ENCODE measurements at places on chromosomes 3 and 15. TPM values are rescaled to one million over a fixed set of nuclear protein-coding genes. Genes with fewer than 3 reads are reported as not detected.

The TEX55 gene
- polyA plus RNA-seq: not detected

The ATP13A5 gene
- polyA plus RNA-seq: not detected

The TMCO5A gene
- polyA plus RNA-seq: not detected

The LRRC31 gene
- polyA plus RNA-seq: not detected

The ADAMTS7 gene
- not detected for polyA plus RNA-seq

The PRTG gene
- polyA plus RNA-seq: not detected

GRCh38 chr3:127015282-127016042 lies 32.5 kb downstream of the PLXNA1 start:
- DNase-seq: no peak
- peaks cover 64% of the 10 kb centered on the region for H3K36me3 ChIP-seq
- no peaks in the 10 kb centered on the region for H3K27me3 ChIP-seq
- no peaks in the 10 kb centered on the region for H3K4me1 ChIP-seq

DNA sequence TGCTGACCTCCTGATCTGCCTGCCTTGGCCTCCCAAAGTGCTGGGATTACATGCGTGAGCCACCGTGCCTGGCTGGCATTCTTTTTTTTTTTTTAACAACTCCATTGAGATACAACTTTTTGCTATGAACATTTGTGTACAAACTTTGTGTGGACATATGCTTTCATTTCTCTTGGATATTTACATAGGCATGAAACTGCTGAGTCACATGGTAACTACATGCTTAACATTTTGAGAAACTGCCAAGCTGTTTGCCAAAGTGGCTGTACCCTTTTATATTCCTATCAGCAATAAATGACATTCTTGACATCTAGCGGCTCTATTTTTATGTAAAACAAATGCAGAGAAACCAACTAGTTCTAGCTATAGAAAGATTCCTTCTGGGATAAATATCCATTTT lies 8.7 kb upstream of the YEATS2 start:
- H3K36me3 ChIP-seq: no peaks in the 10 kb centered on the region
- DNase-seq: no peak
- no peak overlapping the region for H3K27ac ChIP-seq
- H3K4me3 ChIP-seq: no peak overlapping the region
- H3K4me1 ChIP-seq: no peaks in the 10 kb centered on the region

DNA sequence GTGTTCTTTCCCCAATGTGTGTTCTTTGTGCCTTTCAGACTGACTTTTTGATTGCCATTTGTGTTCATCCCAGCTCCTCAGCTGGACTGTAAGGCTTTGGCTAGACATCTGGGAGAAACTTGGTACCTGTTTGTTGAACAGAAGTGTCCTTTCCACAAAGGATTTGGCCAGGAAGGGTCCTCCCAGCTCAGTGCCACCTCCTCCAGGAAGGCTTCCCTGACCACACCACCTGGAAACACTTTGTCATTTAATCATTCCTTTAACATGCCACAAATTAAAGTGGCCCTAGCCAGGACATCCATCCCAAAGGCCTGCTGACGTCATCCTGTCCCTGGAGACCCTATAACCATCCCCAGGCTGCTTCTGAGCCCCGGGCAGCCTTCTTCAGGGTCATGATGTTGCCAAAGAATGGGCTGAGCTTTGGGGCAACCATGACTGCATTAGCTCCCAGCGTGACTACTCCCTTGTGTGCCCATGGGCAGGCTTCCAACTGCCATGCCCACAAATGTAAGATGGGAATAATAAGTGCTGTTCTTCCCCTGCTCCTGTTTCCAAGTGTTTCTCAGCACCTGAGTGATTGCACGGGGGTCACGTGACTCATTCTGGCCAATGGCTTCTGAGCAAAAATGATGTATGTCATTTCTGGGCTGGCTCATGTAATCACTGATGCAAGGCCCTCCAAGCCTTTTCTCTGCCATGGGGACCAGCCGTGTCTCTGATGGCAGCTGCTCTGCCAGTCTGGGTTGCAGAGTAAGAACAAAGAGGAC lies 112.5 kb upstream of the SMAD3 start:
- H3K27me3 ChIP-seq: no peaks in the 10 kb centered on the region
- no peaks in the 10 kb centered on the region for H3K36me3 ChIP-seq
- DNase-seq: no peak
- no peak overlapping the region for H3K27ac ChIP-seq
- H3K4me3 ChIP-seq: no peak overlapping the region

- H3K4me1 ChIP-seq: no peaks in the 10 kb centered on the region
- no peak for DNase-seq
- no peaks in the 10 kb centered on the region for H3K27me3 ChIP-seq
- H3K4me3 ChIP-seq: no peak overlapping the region
Observed at GRCh38 chr3:67094167-67094566, 96.1 kb downstream of the KBTBD8 start.

- no peak overlapping the region for H3K27ac ChIP-seq
- no peaks in the 10 kb centered on the region for H3K36me3 ChIP-seq
- no peak for DNase-seq
- H3K4me3 ChIP-seq: no peak overlapping the region
- no peaks in the 10 kb centered on the region for H3K4me1 ChIP-seq
Observed at GRCh38 chr15:74712311-74712710, 13.0 kb downstream of the CYP1A1 start.

GRCh38 chr3:167876620-167877281 lies 141.2 kb downstream of the SERPINI1 start:
- DNase-seq: no peak
- no peak overlapping the region for H3K27ac ChIP-seq
- H3K4me3 ChIP-seq: no peak overlapping the region
- H3K27me3 ChIP-seq: no peaks in the 10 kb centered on the region

- peak; percentile 44 for DNase-seq
- H3K4me3 ChIP-seq: no peak overlapping the region
- H3K27me3 ChIP-seq: no peaks in the 10 kb centered on the region
- H3K36me3 ChIP-seq: no peaks in the 10 kb centered on the region
Observed at GRCh38 chr3:58034738-58035523, 26.7 kb downstream of the FLNB start.

- H3K4me3 ChIP-seq: no peak overlapping the region
- no peak for DNase-seq
- H3K4me1 ChIP-seq: no peaks in the 10 kb centered on the region
- H3K36me3 ChIP-seq: no peaks in the 10 kb centered on the region
- H3K27me3 ChIP-seq: no peaks in the 10 kb centered on the region
Observed at GRCh38 chr3:187840856-187841255, 95.6 kb upstream of the BCL6 start.

GRCh38 chr15:87293031-87293430 lies 963.5 kb downstream of the NTRK3 start:
- H3K27ac ChIP-seq: no peak overlapping the region
- no peaks in the 10 kb centered on the region for H3K4me1 ChIP-seq
- DNase-seq: no peak
- H3K4me3 ChIP-seq: no peak overlapping the region
- no peaks in the 10 kb centered on the region for H3K27me3 ChIP-seq

Data from naive thymus-derived CD4-positive, alpha-beta T cell (primary cell).